ENCODE measurements at places on chromosomes 2 and 18.

DNA sequence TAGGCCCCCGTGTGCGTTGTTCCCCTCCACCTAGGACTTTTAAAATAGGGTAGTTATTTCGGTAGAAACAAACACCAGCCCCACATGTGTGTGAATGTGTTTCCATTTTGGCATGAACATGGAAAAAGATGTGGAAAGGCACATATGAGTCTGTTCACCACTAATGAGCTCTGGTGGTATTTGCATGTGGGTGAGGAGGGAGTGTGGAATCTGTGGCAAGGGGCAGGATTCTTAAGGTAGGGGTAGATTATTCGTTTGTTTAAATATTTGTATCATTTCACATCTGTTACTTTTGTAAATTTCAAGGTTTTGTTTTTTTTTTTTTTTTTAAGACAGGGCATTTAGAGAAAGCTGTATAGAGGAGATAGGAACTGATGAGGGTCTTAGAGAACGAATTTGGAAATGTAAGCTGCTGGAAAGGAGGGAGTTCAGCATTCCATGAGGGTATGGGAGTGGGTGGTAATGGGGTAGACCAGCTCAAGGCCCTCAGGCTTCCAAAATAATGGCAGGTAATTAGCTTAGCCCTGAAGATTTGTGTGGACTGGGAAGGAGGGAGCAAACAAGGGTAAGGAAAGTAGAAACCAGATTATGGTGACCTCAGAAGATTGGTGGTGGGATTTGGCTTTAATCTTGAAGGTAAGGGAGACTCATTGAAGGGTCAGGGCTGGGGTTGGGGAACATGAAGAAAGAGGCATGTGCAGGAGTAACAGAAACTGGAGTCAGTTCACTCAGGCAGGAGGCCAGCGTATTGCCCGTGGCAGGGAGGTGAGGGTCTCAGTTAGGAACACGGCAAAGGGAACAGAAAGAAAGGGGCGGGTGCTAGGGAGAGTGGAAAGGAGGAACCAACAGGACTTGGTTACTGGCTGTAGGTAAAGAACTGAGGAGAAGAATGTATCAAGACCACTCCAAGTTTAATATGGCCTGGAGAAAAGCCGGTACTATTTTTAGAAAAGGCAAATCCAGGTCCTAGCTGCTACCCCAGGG lies 123.6 kb downstream of the PLB1 start:
- no peak for DNase-seq

DNA sequence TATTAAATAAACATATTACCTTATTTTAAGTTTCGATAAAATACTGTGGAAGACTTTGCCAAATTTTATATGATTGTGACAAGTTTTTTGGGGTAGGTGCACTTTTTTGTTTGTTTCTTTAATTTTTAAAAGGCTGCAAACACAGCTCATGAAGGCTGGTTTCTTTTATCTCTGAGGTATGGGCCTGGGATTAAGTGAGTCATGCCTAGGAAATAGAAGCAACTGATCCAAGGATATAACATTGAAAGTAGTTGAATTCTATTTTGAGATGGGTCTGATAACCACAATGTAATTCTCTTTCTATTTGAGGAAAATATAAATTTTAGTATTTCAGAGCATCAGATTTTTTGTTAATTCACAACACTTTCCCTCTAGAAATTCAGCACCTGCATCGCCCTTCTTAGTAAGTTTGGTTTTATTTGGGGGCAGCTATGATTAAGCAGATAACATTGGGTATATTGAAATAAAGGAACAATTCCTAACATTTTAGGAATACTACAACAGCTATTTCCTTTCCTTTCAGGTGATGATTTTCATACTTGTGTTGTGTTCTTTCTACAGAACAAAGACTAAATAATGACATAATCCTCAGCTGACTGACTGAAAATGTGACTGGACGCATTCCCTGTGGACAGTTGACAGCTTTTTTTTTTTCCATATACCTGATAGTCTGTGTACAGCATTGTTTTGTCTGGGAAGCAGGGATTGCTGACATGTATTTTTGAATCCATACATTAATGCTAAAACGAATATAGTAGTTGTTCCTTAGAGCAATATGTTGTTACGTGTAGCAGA lies 16.8 kb downstream of the RBM45 start:
- DNase-seq: no peak

- no peak for DNase-seq
These were observed 27.2 kb downstream of the TBC1D8 start for GRCh38 chr2:101123795-101124471.

GRCh38 chr2:27148801-27149439 lies at the start of gene TCF23:
Gene TCF23 (plus strand): TSS chr2:27149004. CDS start chr2:27149134, 130 bp downstream.
- DNase-seq: no peak

- DNase-seq: no peak
These were observed 27.7 kb upstream of the SEMA4C start for GRCh38 chr2:96897491-96898134.
